Inflammatory macrophage treated with lipopolysaccharide for 4 hours (primary cell): ENCODE measurements at places on chromosomes 5 and 9.

- peak; percentile 34 for DNase-seq
These were observed 65.1 kb downstream of the SLC44A1 start for GRCh38 chr9:105309531-105309931.

DNA sequence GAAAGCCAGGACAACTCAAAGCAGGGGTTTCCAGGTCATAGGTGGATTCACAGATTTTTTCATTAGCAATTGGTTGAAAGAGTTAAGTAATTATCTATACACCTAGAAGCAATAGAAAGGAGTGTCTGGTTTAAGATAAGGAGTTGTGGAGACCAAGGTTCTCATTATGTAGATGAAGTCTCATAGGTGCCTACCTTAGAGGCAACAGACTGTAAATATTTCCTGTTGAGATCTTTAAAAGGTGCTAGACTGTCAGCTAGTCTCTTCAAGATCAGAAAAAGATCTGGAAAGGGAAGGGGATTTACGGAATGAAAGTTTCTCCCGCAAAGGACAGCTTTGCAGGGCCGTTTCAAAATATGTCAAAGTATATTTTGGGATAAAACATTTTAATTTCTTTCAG, 603.4 kb downstream of the PTPRD start:
- no peak for DNase-seq

- DNase-seq, result peak; percentile 3
These were observed 183.3 kb downstream of the SEMA5A start for GRCh38 chr5:9362600-9362999.

DNA sequence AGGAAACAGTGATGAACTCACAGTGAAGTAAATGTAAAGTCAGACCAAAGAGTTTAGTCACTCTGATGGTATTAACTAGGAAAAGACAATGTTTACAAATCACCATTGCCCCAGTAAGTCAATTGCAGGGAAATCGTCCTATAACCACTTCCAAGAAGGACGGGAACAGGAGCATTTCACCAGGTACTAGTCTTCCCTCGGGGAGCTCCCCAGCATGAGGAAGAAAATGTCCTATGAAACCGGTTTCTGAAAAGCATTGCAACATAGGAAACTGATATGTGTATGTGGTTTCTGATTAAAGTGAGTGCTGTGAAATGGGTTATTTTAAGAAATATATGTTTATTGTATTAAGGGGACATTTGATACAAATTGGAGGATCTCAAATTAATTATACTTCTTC, 626.7 kb upstream of the ADAMTS16 start:
- no peak for DNase-seq

DNA sequence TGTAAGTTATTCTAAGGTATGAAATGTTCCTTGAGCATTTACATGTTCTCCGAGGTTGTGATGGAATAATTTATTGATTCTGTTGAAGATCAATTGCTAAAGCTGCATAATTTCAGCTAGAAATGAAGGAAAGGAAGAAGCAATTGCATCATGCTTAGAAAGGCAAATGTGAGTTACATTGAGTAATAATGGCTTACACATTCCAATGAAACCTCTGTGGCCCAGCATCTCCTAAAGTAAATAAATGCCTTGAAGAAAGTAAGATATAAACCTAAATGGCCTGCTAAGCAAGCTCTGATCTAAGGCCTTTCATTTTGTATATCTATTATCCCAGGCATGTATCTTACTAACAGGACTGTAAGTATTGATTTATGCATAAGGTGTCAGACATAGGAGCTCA, 677.3 kb upstream of the RGMB start:
- DNase-seq, result no peak

DNA sequence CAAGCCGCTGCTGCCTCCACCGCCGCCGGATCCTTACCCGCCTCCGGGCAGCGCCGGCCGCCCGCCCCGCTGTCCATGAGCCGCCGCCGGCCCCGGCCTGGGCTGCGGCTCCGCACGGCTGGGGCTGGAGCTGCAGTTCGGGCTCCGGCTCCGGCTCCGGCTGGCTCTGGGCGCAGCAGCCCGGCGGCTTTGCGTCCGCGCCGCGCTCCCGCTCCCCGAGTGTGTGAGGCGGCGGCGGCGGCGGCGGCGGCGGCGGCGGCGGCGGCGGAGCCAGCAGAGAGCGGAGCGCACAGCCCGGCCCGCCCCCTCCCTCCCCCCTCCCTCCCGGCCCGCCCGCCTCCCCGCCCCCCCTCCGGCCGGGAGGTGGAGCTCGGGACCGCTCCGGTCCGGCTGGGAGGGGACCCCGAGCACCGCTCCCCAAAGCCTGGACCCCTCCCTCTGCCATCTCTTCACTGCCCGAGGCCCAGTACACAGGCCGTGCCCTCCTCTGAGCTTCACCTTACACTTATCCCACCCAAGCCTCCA, at the start of gene PCDH1:
Gene PCDH1, minus strand, starts transcription at position 225 of the 525 bp plus-strand sequence. Its CDS starts 148 bp downstream, at position 77.
- DNase-seq, result no peak

GRCh38 chr5:155342956-155343355, 329.4 kb downstream of the KIF4B start:
- DNase-seq, result no peak

DNA sequence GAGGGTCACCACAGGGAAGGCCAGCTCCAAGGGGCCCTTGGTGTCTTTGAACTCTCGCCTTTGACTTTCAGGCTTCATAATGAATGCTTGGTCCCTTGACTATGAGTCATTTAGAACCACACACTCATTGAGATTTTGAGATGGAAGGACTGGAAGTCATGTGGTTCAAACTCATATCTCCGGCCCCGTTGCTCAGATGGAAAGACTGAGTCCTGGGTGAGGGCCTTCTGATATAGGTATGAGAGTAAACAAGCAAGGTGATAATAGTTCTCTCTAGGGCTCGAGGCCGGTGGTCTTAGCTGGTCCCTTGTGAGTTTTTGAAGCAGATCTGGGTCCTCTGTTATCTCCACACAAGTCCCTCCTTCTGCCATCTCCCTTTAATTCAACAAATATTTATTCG, 210.6 kb downstream of the PAX5 start:
- no peak for DNase-seq
